ENCODE measurements at places on chromosomes 1 and 21.

GRCh38 chr1:116923421-116923820 lies 13.7 kb downstream of the PTGFRN start:
- no peak for DNase-seq

GRCh38 chr1:6025269-6026094 lies 20.2 kb upstream of the KCNAB2 start:
- no peak for DNase-seq

GRCh38 chr21:42405064-42406013 lies 1.6 kb downstream of the UBASH3A start:
- DNase-seq, result no peak

GRCh38 chr1:13964768-13965167 lies 264.8 kb downstream of the PRDM2 start:
- peak; percentile 48 for DNase-seq

- peak; percentile 56 for DNase-seq
Measured at GRCh38 chr21:44427241-44428120, 27.8 kb upstream of the LRRC3 start.

DNA sequence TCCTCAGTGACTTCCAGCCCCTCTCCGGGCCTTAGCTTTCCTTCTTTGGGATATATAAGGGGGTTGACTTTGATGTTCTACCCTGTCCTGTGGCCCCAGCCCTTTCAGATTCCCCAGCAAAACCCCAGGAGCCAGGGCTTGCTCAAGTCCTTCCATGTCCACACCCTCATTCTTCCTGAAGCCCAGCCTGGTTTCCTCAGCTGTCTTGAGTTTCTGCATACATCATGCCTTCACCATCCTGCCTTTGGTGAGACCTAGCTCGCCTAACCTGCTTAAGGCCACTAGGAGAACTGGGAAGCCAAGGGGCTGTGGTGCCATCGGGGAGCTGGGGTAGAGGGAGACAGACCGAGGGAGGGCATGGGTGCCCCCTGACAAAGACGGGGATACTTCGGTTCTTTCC lies 17.2 kb upstream of the PEF1 start:
- no peak for DNase-seq

DNA sequence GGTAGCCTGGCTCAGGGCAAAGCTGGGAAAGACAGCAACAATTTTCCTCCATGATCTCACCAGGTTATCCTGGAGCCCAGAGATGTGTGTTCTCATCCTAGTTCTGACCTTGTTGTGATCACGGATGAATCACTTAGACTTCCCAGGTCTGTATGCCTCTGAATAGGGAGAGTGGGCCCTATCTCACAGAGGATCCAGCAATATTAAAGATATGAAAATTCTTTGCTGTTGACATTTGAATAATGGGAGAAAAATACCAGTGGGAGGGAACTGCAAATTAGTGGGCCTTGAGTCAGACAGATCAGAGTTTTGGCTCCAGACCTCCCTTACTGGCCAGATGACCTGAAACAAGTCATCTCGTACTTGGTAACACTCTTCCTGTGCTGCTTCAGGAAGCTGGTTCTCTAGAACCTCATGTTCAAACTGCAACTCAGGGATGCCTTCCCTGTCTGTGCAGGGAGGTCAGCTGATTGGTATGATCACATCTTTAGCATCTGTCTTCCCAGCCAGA lies 32.8 kb upstream of the RNF19B start:
- no peak for DNase-seq

GRCh38 chr1:173099166-173099565 lies 48.4 kb upstream of the TNFSF18 start:
- no peak for DNase-seq

DNA sequence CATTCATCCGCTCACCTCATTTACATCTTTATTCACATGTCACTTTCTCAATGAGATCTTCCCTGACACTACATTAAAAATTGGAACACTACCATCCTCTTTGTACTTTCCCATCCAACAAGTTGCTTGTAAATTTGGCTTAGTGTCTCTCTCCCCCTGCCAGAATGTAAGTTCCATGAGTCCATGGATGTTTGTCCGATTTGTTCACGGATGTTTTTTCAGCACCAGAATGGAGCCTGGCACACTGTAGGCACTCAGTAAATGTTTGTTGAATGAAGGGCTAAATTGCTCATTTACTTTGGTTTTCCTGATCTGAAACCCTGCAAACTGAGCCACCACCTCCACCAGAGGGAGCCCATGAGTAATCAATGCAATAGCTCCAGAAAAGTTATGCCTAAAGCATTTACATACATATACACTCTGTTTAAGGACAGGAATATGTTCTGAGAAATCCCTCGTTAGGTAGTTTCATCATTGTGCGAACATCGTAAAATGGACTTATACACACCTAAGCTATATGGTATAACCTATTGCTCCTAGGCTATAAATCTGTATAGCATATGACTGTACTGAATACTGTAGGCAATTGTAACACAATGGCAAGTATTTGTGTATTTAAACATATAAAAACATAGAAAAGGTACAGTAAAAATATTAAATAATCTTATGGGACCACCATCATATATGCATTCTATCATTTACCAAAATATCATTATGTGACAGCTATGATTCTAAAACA lies 2.8 kb upstream of the EYA3 start:
- DNase-seq, result peak; percentile 42

GRCh38 chr1:100343897-100344296 lies 8.4 kb upstream of the CDC14A start:
- DNase-seq, result no peak

- no peak for DNase-seq
Measured at GRCh38 chr1:103489935-103490334, 35.6 kb upstream of the RNPC3 start.

DNA sequence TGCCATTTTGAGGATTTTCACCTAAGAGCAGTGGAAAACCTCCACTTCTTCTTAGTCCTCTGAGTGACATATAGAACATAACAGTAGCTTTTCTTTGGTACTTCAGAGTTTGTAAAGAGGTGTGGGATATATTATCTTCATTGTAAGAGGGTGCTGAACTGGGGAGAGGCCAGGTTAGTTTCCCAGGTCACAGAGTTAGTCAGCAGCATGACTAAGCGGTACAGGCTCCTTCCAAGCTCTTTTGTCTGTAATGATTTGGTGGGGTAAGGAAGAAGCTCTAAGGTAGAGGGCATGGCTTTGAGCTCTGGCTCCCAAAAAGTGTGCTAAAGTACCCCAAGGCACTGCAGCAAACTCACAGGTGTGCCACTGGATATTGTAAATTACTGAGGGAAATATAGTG lies 325.0 kb upstream of the PLXNA2 start:
- no peak for DNase-seq

GRCh38 chr1:115833856-115834255 lies 7.1 kb downstream of the NHLH2 start:
- DNase-seq, result no peak

DNA sequence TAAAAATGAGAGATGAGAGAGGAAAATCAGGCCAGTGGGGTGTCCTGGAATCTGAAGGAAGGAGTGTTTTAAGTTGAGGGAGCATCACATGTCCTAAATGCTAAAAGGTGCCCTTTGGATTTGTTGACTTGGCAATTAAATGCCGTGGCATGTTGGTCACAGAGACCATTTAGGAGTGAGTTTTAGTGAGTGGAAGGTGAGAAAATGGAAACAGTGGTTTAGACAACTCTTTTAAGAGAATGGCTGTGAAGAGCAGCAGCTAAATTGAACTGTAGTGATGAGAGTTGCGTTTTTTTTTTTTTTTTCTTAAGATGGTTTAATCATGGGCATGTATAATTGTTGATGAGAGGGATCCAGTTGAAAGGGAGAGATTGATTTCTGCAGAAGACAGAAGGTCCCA lies 95.0 kb downstream of the S1PR1 start:
- DNase-seq, result no peak

- DNase-seq, result no peak
Measured at GRCh38 chr1:215878128-215878527, 311.0 kb downstream of the KCTD3 start.

GRCh38 chr1:35561972-35562680 lies 4.5 kb downstream of the NCDN start:
- no peak for DNase-seq

- DNase-seq, result peak; percentile 45
Measured at GRCh38 chr1:43414634-43415223, 25.0 kb downstream of the SZT2 start.

- no peak for DNase-seq
Measured at GRCh38 chr1:52928015-52928404, 934 bp downstream of the SCP2 start.

GRCh38 chr1:241412646-241413045 lies 55.6 kb upstream of the RGS7 start:
- DNase-seq, result no peak

DNA sequence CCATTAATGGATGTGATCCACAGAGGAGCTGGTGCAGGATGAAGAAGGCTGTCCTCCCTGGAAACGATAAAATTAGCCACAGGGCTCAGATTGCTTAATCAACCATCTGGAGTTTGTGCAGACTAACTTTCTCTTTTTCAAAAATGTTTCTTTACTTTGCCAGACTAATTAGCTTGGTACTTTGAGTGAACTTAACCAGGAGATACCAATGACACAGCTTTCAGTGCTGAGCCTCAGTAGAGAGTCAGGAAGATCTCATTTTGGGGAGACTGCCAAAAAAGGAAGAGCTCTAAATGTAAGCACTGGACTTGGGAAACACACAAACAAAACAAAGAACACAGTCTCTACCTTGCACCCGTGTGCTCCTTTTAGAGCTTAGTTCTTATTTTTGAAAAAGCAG lies 248.1 kb upstream of the DEPDC1 start:
- no peak for DNase-seq

- peak; percentile 78 for DNase-seq
Measured at GRCh38 chr1:81032374-81032773, 768.4 kb upstream of the ADGRL2 start.

DNA sequence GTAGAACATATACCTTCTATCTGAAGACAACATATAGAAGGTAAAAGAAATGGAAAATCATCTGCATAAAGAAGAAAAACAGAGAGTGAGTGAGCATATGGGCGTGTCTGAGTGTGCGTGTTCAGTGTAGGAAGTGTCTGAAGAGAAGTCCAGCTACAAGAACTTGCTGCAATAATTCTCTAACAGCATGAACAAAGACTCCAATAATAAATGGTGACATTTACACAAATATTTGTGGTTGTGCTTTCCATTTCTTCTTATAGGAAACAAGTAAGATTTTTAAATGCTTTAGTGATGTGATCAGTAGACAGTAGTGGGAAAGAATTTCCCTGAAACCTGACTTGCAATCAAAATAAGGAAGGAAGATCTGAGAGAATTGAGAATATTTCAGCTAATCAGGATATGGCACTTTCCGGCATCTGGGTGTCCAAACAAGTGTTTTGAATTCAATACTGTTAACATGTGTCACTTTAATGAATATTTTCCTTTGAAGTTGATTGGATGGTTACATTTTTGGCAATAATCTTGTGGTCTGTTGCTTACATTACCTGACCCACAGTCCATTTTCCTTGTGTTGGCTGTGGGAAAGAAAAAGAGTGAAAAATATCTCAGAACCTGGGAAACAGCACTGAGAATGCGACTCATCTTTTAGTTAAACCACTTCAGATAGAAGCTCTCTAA lies 154.0 kb downstream of the TGFB2 start:
- DNase-seq, result no peak

DNA sequence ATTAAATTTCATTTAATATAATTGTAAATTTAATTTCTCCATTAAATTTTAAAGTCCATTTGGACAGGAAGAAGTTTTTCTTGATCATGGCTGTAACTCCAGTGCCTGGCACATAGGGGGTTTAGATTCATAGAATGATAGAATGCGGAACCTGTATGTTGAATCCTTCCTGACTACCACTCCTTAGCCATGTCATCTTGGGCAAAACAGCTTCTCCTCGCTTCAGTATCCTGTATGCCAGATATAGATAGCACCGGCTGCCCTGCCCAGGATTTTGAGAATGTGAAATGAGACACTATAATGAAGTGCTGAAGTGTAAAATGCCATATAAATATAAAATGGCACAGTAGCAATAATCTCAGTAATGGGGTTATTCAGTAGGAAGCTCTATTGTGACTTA lies 6.4 kb downstream of the DYRK1A start:
- DNase-seq, result no peak

DNA sequence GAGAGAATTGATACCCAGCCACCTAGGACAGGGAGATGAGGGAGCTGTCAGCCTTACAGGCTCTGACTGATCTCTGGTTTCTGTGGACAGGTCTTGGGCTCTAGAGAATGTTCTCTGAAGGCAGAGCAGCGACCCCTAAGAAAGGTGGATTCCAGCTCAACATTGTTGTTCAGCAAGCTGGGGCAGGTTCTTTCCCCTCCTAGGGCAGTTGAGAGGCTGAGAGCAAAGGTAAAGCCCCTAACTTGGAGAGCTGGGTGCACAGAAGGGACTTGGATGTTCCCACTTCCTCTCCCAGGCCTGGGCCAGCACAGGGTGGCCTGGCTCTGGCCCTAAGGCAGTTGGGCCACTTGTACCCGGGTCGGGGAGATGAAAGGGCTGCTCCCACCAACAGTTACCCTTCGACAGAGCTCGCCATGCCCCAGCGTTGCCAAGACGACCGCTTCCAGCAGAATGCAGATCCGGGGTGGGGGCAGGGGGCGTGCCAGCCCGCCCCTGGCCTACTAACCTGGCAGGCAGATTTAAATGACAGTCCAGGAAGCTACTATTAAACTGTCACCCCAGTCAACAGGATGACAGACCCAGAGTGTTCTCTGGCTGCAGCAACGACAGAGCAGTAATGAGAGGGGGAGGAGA lies 31.6 kb downstream of the LRP8 start:
- no peak for DNase-seq

- DNase-seq, result peak; percentile 56
Measured at GRCh38 chr1:231039161-231040018, 664 bp downstream of the FAM89A start.

DNA sequence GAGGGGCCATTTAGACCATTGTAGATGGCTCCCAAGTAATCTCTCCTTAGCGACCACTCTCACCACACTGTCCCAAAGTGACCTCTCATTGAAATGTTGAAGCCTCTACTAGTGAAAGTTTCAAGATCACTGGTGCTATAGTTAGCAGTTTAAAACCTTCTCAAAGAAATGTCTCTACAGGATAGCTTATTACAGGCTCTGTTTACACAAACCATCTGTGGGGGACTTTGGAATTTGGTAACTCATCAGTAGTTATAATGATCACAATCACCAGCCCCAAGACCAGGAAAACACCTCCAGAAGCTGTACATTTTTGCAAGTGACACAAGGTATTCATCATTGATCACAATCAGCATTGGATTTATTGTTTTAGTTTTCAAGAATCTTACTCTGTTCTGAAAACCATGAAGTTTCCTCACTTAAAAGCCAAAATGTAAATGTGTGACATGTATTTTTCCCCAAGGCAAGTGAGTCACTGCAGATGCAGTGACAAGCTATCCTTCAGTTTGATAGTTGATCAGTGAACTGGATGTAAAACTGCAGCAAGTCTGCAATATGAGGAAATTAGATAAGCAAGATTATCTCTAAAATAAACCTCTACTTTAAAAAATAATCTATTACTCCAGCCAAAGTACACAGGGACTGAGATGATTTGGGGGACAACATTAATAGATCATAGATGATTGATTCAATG lies 41.9 kb downstream of the C21orf91 start:
- DNase-seq, result no peak

GRCh38 chr1:53517821-53518352 lies 58.7 kb downstream of the DMRTB1 start:
- no peak for DNase-seq

Measured in NCI-H146 (cell line).